SHP77 treated with DMSO at 0.1 percent for 48 hours (cell line): ENCODE measurements at places on chromosomes 4 and X.

DNA sequence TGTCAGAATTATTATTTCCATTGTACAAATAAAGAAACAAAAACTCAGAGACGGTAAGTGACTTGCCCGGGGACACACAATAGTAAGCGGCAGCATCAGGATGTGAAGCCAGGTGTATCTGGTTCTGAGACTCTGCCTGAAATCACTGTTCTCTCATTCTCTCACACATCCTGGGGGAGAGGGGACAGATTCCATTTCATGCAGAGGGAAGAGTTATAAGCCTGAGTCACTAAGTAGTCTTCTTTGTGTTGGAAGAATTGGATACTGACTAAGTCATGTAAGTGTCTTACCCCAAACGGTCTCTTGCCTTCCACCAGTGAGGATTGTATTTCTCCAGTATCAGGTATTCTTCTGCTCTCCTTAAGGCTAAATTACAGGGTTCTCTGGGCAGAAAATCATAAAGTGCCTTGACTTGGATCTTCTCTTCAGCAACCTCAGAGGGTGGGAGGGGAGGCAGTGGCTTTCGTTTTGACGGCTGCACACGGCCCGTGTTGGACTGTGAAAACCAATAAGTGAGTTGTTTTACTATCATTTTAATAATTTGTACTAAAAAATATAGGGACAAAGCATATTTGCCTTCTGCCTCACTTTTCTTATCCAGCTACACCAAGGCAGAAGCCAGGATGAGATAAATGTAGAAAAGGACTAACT, 21.9 kb downstream of the TXK start:
- DNase-seq: no peak

DNA sequence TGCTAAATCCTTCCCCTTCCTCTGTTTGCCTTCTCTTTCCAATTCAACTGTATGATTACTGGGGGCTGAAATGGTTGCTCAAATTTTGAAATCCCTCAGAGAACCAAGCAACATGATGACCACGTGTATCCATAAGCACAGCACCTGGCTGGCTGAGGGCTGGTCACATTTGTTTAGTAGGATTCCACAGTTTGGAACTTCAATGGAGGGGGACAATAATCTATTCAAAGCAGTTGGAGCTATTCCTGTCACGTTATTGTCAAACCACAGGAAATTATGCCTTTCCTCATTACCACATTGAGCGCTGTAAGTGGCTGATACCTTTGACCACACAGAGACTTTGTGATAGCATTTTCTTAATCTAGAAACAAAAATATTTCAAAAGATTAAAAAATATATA, 7.0 kb downstream of the TMSB4X start:
- DNase-seq: no peak

DNA sequence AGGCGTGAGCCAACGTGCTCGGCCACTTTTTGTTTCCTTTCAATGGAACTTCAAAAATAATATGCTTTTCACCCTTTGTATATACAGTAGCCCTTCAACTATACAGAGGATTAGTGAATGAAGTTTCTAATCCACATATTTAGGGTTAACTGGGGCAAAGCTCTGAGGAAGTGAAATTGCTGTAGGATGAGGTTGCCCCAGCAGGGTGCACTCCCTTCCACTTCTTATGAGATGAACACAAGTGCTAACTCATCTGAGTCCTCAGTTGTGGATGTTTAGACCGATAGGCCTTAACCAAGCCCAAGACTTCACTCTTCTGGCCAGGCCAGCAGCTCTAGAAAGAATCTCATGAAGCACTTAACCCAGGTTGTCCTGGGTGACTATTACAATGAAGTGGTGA, 29.1 kb upstream of the CT55 start:
- no peak for DNase-seq

DNA sequence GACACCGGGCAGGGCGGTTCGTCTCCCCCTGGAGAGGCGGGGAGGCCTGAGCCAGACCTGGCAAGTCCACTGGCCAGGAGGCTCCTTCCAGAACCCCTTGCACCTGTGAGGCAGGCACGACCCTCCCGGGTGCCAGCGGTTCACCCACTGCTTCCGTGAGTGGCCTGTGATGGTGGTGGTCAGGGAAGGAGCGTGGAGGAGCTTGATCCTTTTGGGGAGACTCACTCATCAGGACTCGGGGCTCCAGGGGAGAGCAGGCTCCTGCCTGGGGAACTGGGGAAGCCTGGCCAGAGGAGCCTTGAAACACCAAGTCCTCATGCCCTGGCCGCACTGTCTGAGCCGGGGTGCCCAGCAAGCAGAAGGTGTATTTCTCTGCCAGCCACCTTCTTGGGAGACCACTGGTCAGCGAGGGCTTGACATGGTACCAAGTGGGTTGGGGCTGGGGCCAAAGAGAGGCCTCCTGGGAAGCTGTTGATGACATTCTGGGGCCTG, 860 bp downstream of the FAM50A start:
- DNase-seq: no peak

- DNase-seq: no peak
These were observed 379.4 kb downstream of the FBXW7 start for GRCh38 chr4:152156442-152156841.

- no peak for DNase-seq
These were observed 159.9 kb upstream of the MAMLD1 start for GRCh38 chrX:150203248-150203645.

DNA sequence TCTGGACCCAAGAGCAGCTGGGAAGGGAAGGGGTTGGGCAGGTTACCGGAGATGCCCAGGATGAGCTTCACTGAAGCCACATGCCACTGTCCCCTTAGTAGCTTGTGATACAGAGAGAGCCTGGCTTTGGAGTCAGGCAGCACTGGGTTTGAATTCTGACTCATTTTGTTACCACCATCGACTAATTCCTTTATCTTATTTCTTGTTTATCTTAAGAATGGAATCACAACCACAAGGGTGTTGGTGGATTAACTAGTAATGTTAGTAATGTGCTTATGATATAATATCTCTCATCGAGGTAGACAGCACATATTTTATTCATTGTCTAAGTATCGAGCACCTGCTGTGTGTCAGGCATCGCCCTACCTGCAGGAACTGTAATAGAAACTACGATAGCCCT, 17.7 kb upstream of the STX18 start:
- DNase-seq: no peak

DNA sequence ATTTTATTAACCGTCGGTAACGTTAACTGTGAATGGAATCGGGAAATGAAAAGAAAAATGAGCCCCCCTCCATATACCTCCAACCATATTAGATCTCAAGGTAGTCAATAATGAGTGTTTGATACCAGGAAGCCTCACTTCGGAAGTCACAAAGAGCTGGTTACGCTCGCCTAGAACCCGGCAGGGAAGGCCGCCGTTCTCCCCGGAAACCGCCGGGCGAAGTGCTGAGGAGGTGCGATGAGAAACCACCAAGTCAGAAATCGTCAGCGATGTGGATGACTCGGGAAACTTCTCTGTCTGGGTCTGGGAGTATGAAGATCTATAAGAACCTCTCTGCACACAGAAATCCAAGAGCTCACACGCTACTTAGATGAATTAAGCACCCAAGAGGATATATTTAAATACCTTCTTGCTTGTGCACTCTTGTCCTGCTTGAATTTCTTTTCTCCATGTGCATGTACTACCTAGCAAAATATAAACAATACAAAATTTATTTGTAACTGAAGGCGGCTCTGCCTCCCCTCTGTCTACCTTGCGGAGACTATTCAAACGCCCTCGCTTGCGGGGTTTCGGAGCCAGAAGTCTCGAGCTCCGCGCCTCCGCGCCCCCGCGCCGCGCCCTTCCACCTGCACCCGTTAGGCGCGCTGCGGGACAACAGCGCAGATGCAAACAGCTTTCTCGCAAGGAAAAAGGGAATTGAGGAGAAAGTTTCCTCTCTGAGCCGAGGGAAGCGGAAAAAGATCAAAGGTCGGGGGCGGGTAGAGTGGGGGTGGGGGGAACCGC, 17.8 kb downstream of the NKX6-1 start:
- no peak for DNase-seq

GRCh38 chr4:118772081-118772766, 63.7 kb downstream of the SEC24D start:
- no peak for DNase-seq

DNA sequence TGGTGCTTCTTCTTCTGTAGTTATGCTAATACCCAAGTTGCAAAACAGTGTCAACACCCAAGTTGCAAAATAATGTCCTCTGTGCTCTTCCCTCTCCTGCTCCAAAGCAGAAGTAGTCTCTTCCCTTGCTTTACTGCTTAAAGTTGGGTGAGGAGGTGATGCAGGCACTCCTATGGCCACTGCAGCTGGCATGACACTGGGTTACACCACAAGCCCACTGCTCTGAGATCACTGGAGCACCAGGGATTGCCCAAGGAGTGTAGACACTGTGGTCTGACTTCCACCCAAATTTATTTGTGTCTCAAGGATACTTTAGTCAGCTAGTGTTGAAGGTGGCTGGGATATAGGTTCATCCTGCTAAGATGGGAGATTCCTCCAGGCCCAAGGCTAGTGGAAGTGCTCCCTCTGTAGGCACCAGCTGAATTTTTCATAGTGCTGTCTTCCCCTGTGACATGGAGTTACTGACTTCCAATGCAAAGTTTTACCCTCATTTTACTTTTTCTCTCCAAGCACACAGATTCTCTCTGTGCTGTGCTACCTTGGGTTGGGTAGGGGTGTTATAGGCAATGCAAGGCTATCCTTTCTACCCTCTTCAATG, 196.2 kb upstream of the TENT5D start:
- DNase-seq: no peak

GRCh38 chr4:101853028-101853427, 62.5 kb downstream of the BANK1 start:
- DNase-seq: no peak

GRCh38 chr4:97994765-97995465, 148.4 kb downstream of the STPG2 start:
- no peak for DNase-seq

GRCh38 chrX:149567621-149568417, 18.1 kb upstream of the HSFX3 start:
- no peak for DNase-seq

GRCh38 chrX:155262970-155263754, 1.1 kb downstream of the RAB39B start:
- DNase-seq: no peak

- no peak for DNase-seq
These were observed 39.8 kb downstream of the SPCS3 start for GRCh38 chr4:176359590-176359989.

DNA sequence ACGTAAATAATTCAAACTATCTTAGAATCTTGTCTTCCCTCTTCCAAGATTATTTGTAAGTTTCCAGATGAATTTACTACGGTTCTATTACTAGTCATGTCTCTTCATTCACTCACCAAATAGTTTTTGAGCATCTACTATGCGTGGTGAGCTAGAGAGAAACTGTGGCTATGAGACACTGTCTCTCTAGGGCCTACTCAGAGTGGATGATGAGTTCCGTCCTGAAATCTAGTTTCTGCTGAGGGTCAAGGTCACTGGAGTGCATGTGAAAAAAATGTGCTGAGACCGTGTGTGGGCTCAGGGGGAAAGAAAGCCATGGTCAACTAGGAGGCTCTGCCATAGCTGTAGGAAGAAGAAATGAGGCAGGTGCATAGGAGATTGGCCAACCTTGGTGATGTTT, 320.2 kb upstream of the GATB start:
- DNase-seq: no peak

- DNase-seq: no peak
These were observed 10.7 kb downstream of the SEPTIN6 start for GRCh38 chrX:119682019-119682989.

DNA sequence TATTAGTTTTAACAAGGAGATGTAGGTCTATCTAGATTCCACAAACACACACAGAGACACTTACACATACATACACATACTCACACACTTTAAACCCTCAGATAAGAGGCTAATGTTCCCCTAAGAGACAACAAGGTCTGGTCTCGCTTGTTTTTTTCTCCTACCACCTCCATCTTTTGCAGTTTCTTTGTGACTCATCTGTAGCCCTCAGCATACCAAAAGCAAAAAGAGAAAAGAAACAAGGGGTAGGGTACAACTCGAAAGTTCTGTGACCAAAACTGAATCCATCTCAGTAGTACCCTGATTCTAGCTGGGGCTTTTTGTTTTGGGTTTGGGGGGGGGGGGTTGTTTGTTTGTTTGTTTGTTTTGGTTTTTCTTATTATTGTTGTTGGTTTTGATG, 12.2 kb upstream of the EXOSC9 start:
- no peak for DNase-seq

DNA sequence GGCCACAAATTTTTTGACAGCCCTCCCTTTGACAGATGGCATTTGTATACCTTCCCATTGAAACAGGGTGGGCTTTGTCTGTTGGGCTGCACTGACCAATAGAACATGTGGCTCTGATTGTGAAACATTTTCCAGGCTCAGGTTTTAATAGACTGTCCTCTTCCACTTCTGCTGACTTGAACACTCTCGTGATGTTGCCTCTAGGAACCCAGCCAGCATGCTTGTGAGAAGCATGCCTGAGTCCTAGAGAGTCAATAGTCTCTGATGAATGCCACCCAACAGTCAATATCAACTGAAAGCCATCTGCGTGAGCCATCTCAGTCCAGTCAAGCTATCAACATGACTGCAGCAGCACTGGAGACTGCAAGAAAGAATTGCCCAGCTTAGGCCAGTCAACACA, 290.0 kb downstream of the SLC7A11 start:
- no peak for DNase-seq

DNA sequence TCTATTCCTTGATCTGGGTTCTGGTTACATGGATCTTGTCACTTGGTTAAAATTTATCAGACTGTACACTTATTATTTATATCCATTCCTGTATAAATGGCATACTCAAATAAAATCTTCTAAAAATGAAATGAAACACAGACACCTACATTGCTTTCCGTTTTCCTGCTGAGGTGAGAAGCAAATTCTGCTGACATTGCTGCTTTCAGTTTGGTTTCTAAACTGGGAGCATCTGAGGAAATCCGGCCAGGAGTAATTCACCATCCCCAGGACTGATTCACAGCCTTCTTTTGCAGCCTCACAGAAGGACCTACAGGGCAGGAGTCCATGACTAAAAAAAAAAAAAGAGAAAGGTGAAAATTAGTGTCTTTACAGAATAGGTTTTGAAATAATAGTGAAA, 93.6 kb downstream of the CORIN start:
- peak; percentile 1 for DNase-seq

GRCh38 chr4:174763454-174764104, 65.5 kb downstream of the GLRA3 start:
- DNase-seq: no peak

DNA sequence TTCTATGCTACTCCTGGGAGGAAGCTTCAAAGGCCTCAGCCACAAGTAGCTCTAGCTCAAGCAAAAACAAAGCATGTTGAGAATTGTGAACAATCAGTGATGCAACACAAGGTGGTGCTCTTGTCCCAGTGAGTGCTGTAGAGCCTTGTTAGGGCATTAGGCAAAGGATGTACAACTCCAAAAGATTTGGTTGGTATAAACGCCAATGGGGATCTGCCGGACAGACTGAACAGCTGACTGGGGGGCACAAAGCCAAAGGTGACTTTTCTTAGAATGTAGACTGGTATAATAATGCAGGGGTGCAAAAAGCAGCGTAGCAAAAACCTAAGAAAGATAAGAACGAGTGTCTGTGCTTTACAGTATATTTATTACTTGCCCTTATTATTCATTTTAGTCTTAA, 62.6 kb upstream of the ALB start:
- DNase-seq: peak; percentile 57

DNA sequence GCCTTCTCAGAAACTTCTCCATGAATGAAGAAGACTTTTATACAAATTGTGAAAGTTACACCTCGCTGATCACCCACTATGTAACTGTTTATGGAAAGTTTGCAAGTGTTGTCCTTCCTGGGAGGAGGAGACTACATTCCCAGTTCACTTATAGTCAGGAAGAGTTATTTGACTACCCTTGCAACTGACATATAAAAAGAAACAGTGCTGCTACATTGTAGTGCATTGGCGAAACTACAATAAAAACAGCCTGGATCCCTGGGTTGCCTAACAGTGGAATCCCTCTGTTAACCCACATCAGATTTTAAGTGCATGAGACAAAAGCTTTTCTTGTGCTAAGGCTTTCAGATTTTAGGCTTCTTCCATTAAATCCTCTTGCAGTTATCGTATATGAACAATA, 30.4 kb downstream of the MAGEB10 start:
- DNase-seq: no peak
